Fibroblast of lung (primary cell): ENCODE measurements at places on chromosomes 4 and X. TPM values are rescaled to one million over a fixed set of nuclear protein-coding genes. Genes with fewer than 3 reads are reported as not detected.

DNA sequence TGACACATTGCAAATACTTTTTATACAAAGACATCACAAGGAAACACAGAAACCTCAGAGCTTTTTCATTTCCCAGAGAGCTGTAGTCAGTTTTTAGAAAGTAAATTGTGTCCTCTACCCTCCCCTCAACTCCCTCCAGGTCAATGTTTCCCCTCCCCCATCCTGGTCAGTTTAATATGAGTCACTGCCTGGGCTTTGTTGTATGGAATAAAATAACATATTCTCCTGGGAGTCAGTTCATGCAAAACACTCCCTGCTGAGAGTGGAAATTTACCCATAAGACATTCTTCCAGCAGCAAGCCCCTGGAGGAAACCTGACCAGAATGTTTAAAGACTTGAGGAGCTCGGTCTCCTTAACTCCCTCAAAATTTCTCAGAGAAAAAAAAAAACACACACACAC is 270.1 kb upstream of the LDB2 start:
- DNase-seq: peak; percentile 86

- DNase-seq: no peak
Observed at GRCh38 chr4:110164856-110165255, 33.6 kb downstream of the ELOVL6 start.

Gene CPZ
- polyA plus RNA-seq: 1.0 and 24.4 TPM in 2 replicates

- DNase-seq: no peak
Observed at GRCh38 chr4:140928880-140929279, 172.7 kb upstream of the TBC1D9 start.

DNA sequence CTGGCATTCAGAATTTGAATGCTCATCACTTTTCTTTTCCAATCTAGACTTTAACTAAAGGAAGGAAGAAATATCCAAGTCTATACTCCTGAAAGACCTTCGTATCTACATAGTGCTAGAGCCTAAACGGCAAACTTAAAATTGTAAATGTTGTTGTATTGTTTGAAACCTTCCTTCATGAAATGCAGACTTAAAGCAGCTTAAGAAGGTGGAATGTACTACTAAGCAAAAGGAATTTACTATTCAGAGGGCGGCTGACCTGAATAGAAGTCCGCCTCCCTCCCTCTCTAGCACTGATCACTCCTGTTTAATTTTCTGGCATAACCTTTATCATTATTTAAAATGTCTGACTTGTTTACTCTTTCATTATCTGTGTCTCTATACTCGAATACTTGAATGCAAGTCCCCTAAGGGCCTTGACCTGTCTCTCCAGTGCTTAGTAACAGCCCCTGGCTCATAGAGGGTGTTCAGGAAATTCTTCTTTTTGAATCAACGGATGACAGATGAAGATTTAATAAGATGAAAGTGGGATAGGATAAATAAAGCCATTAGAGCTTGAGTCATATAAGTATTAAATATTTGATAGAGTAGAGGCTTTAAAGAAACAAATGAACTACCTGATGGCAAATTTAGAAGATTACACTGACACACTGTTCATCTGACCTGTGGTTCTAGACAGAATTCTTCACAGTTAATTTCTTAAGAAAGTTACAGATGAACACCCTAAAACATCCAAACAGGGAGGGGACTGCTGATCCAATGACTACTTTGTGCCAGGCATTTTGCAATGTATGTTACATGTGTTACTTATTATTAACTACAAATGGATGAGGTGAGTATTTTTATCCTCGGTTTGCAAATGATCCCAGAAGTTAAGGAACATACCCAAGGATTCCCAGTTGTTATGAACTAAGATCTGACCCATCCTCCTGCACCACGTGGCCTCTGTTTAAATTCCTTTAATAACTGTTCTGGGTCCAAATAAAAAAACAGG is 20.2 kb upstream of the RBPJ start:
- DNase-seq: peak; percentile 40

DNA sequence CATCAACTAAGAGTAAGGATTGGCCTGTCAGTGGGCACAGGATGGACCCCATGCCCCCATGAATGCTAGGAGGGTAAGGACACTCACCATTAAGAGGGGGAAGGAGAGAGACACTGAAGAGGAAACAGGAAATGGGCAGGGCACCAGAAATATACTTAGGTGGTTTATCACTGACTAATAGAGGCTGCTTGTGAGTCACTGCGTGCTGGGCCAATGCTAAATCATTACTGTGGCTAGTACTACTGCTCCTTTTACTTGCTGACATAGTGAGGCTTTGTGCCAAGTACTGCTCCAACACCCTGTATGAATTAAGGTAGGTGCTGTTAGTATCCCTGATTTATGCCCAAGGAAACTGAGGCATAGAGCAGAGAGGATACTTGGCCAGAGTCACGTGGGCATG is 130.4 kb upstream of the FRMPD4 start:
- peak; percentile 91 for DNase-seq

DNA sequence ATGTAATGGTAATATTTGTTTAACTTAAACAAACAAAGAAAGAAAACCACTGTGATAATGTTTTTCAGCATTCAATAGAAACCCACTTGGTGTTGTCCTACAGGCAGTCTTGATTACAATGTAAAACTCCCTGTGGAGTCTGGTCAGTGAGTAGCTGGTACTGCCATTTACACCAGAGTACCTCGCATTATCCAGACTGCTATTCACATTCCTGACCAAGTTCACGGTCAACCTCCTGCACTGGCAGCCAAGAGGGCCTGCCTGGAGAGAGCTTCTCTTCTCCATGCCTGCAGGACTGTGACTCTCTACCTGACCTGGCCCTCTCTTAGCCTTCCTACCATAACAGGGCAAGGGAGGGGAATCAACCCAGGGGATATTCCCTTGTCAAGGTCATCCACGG is 2.9 kb upstream of the LONRF3 start:
- DNase-seq: no peak

Gene ARHGEF9
- 11.0 and 11.5 TPM in 2 replicates for polyA plus RNA-seq

Gene ZBED1
- 14.4 and 14.5 TPM in 2 replicates for polyA plus RNA-seq

GRCh38 chrX:105168577-105168976 is 51.9 kb downstream of the TEX13A start:
- peak; percentile 17 for DNase-seq

GRCh38 chrX:42720209-42720608 is 57.8 kb downstream of the PPP1R2C start:
- no peak for DNase-seq

Gene KIT
- 7.0 and 19.9 TPM in 2 replicates for polyA plus RNA-seq

- no peak for DNase-seq
Observed at GRCh38 chr4:156756118-156756517, 215.5 kb downstream of the PDGFC start.

GRCh38 chr4:156558373-156559025 is 413.1 kb downstream of the PDGFC start:
- peak; percentile 47 for DNase-seq

DNA sequence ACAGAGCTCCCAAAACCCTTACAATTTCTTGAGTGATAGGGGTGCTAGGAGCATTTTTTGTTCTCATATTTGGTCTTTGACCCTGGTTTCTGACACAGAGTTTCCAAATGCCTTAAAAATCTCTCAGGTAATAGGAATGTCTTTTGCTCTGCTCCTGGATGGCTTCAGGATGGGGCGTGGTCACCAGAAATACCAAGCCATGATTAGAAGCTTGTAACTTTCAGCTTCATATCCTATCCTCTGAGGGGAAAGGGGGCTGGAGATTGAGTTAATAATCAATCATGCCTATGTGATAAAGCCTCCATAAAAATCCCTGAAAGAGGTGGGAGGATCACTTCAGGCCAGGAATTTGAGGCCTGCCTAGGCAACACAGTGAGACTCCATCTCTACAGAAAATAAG is 34.6 kb upstream of the IL9R start:
- no peak for DNase-seq

Gene ADH1A
- polyA plus RNA-seq: 0.06 TPM in 1 of 2 replicates, not detected in the other

GRCh38 chrX:153340111-153340510 is 6.2 kb downstream of the ZNF275 start:
- no peak for DNase-seq

DNA sequence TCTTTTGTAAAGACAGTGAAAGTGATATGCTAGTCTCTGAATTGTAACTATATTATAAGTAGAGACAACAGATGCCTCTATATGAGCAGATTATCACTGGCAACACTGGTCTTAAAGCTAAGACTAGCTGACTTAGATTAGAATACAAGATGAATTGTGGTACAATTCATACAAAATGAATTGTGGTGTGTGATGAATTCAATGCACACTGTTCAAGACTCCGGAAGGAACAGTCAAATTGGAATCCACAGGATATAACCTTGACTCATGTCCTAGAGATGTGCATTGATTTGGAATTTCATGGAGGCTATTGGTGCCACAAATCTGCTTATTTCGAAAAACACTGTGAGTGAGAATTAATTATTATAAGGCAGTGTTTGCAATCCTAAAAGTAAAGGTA is 701.8 kb downstream of the PCDH7 start:
- no peak for DNase-seq

DNA sequence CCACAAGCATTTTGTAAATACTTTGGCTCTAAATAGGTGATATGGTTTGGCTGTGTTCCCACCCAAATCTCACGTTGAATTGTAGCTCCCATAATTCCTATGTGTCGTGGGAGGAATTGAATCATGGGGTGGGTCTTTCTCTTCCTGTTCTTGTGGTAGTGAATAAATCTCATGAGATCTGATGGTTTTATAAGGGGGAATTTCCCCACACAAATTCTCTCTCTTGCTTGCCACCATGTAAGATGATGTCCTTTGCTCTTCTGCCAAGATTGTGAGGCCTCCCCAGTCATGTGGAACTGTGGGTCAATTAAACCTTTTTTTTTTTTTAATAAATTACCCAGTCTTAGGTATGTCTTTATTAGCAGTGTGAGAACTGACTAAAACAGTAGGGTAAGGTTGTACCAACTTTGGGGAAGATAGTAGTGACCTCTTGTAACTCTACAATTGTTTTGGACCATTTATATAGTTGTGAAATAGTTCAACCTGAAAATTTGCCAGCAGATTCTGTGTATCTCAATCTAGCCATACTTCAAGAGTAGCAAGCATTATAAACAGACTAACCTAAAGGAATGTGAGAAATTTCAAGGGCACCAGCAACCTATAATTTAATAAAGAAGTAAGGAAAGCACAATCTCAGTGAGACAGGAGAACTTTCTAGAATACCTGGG is 727.8 kb downstream of the GRID2 start:
- no peak for DNase-seq

Gene ADH7
- polyA plus RNA-seq: not detected in 2 replicates

- no peak for DNase-seq
Observed at GRCh38 chr4:67678612-67679011, 22.3 kb downstream of the UBA6 start.

- DNase-seq: no peak
Observed at GRCh38 chr4:84582988-84583875, at the start of gene CDS1. TSS of gene CDS1 (plus strand) at chr4:84583127. CDS start at chr4:84583402, 275 bp downstream.

DNA sequence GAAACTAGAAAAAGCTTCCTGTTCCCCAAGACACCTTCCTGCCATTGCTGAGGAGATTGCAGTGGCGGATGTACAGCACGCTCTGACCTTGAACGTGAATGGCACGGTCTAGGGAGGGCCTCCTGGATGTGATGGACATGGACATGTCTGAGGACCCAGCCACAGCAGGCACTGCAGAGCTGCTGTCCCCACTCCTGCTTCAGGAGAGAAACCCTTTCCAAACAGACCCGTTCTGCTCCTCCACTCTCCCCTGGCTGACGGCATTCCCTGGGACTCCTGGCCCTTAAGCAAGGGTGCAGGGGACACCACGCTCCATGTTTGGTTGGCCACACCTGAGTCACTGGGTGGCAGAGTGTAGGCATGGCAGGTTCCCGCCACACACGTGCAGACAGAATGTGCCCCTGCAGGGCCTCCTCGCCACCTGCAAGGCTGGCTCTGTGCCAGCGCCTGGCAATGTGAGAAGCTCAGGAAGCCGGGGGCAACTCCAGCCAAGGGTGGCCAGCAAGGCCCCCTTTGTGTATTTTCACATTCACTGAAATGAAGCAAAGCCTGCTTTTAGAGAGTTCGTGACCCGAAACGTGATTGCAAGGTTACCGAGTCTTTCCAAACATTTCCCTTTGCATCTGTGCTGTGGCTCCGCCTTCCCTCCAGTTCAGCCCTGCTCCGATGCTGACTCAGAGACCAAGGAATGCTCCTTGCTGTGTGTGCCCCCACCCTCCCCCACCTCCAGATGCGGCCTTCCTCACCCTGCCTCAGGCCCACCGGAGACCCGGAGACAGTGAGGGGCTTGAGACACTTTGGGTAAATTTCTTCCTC is 46.1 kb downstream of the HTRA3 start:
- DNase-seq: peak; percentile 81

GRCh38 chr4:176814770-176815169 is 22.0 kb upstream of the VEGFC start:
- peak; percentile 96 for DNase-seq

DNA sequence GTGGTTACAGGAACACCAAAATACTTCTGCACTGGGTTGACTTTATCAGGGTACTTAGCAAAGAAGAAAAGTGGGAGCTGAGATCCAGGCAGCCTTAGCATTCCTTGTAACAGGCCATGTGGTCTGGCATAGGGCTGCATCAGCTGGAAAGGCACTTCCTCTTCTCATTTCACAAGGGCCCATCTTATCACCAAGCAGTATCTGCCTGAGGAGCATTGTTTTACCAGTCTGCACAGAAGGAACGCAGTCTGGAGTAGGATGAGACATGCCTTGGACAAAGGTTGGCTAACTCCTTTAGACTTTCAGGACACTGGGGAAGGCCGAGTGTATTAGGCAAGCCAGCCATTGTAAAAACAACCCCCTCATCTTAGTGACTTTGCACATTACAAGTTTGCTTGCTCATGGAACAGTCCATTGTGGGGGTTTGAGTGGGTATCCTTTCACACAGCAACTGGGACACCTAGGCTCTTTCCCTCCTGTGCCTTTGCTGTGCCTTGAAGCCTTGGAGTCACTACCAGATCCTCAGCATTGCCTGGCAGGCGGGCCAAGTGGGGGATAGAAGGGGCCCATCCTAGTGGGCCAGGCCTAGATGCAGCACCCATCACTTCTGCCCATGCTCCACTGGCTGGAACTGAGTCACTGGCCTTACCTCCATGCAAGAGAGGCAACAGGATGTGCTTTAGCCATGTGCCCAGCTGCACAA is 4.6 kb downstream of the SUV39H1 start:
- peak; percentile 29 for DNase-seq

Gene PRR27
- polyA plus RNA-seq: not detected in 2 replicates

Gene ASB12
- not detected in 2 replicates for polyA plus RNA-seq

- DNase-seq: no peak
Observed at GRCh38 chrX:153981771-153982533, 9.4 kb downstream of the TMEM187 start.

DNA sequence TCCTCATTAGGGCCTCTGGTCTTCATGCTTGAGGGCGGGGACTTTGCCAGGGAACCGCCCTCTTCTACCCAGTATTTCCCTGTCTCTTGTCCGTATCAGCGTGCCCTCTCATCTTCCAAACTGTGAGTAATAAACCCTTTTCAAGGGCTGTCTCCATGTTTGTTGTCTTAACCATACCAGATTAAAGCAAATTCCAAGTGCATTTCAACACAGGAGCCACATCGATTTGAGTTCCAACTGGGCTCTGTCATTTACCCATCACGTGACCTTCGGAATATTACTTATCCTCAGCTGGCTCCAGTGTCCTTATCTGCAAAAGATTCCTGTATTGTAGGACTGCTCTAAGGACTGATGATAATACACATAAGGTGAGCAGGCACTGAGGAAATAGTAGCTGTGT is 6.4 kb upstream of the PHEX start:
- DNase-seq: no peak
